ENCODE measurements at places on chromosomes 4 and X. TPM values are rescaled to one million over a fixed set of nuclear protein-coding genes. Genes with fewer than 3 reads are reported as not detected.

GRCh38 chr4:26039639-26040359, 125.8 kb downstream of the SMIM20 start:
- no peak overlapping the region for H3K27ac ChIP-seq
- DNase-seq: no peak
- peaks cover 11% of the 10 kb centered on the region for H3K27me3 ChIP-seq
- no peaks in the 10 kb centered on the region for H3K36me3 ChIP-seq
- peaks cover 13% of the 10 kb centered on the region for H3K4me1 ChIP-seq

GRCh38 chr4:51884606-51885005, 41.7 kb downstream of the DCUN1D4 start:
- no peaks in the 10 kb centered on the region for H3K27me3 ChIP-seq
- H3K4me3 ChIP-seq: no peak overlapping the region
- H3K36me3 ChIP-seq: peaks cover 11% of the 10 kb centered on the region

Gene RTL5
- total RNA-seq: 0.13 TPM

Gene AIFM1
- 41.8 TPM for total RNA-seq

Gene ADH1B
- not detected for total RNA-seq

GRCh38 chrX:106615041-106615440, 3.3 kb downstream of the RADX start:
- DNase-seq: no peak
- H3K4me3 ChIP-seq: no peak overlapping the region
- no peaks in the 10 kb centered on the region for H3K36me3 ChIP-seq
- peaks cover 28% of the 10 kb centered on the region for H3K4me1 ChIP-seq
- no peak overlapping the region for H3K27ac ChIP-seq
- no peaks in the 10 kb centered on the region for H3K27me3 ChIP-seq

Data from activated CD4-positive, alpha-beta memory T cell treated with anti-CD3 and anti-CD28 coated beads, Interleukin-2, amount 10 ng/mL, durations not matched to agents 7 days and 5 days (primary cell).